Cardiac muscle cell (in vitro differentiated cells and primary cell): ENCODE measurements at places on chromosomes 6 and 20. TPM values are rescaled to one million over a fixed set of nuclear protein-coding genes. Genes with fewer than 3 reads are reported as not detected.

DNA sequence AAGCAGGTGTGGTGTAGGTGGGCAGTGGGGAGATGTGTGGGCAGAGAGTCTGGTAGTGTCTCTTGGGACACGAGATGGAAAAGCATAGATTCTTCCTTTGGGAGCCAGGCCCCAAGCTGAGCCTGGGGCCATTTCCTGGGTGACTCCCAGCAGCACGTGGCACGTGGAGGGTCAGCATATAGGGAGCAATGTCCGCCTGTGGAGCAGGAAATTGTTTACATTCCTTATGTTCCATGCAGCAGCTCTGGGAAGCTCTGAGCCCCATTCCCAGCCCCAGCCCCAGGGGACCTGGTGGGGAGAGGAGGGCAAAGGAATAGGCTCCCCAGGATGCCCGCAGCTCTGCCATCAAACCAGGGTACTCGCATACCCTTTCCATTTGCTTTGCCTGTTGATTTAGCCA lies 57.6 kb downstream of the DAAM2 start:
- peak; percentile 67 for DNase-seq
- H3K4me1 ChIP-seq: peaks cover 15% of the 10 kb centered on the region
- no peaks in the 10 kb centered on the region for H3K27me3 ChIP-seq
- H3K4me3 ChIP-seq: no peak overlapping the region

- no peaks in the 10 kb centered on the region for H3K27me3 ChIP-seq
- H3K4me1 ChIP-seq: peaks cover 16% of the 10 kb centered on the region
- no peaks in the 10 kb centered on the region for H3K36me3 ChIP-seq
- H3K27ac ChIP-seq: no peak overlapping the region
- peak; percentile 69 for DNase-seq
- H3K4me3 ChIP-seq: no peak overlapping the region
These were observed 135.3 kb upstream of the BMP2 start for GRCh38 chr20:6632187-6632586.

PSMB9 gene
- polyA plus RNA-seq: 5.9 and 11.0 TPM in 2 replicates

- no peak overlapping the region for H3K27ac ChIP-seq
- H3K27me3 ChIP-seq: no peaks in the 10 kb centered on the region
- DNase-seq: no peak
- no peaks in the 10 kb centered on the region for H3K36me3 ChIP-seq
These were observed 56.0 kb downstream of the CEBPB start for GRCh38 chr20:50246367-50247195.
